ENCODE measurements at places on chromosomes 1 and 21.
A peak's percentile ranks its signal among the peaks of the same experiment; 100 is the strongest.

GRCh38 chr1:73604739-73605138 lies 593.2 kb downstream of the LRRIQ3 start:
- no peak for DNase-seq

DNA sequence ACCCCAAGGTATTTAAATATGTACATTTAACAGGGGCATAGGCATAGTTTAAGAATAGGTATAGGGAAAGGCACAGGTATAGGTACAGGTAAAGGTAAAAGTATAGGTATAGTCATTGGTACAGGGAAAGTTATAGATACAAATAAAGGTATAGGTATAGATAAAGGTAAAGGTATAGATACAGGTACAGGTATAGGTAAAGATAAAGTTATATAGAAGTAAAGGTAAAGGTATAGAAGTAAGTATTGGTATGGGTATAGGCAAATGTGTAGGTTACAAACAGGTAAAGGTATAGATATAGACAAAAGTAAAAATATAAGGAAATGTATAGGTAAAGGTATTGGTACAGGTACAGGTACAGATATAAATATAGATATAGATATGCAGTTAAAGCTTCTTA lies 137.2 kb downstream of the PCNX2 start:
- DNase-seq: no peak

DNA sequence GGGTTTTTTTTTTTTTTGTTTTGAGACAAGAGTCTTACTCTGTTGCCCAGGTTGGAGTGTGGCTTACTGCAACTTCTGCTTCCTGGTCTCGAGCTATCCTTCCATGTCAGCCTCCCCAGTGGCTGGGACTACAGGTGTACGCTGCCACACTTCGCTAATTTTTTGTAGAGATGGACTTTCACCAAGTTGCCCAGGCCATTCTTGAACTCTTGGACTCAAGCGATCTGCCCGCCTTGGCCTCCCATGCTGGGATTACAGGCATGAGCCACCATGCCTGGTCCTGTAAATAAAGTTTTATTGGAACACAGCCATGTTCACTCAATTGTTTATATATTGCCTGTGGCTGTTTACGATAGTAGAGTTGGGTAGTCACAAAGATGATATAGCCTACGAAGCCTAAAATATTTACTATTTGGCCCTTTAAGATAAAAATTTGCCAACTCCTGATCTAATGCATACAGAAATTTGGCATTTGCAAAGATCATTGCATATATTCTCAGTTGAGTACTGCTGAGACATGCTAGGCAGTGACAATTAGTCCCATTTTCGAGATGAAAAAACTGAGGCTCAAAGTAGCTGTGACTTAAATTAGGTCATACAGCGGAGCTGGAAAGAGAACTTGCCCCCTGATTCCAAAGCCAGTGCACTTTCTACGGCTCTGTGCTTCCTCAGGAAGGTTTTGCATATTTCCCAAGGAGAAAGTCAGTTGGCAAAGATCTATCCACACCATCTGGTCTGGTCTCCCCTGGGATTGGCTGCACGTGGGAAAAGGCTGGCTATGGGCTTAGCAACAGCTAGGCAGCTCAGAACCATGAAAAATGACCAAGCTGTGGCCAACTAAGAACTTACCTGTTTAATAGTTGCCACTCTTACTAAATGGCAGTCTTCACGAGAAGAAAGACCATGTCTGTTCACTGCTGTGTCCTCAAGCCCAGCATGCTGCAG lies 19.4 kb downstream of the MECR start:
- DNase-seq: no peak

GRCh38 chr1:173206816-173207568 lies at the start of gene TNFSF4:
TSS of gene TNFSF4 (minus strand) at chr1:173207331. CDS start at chr1:173207176, 155 bp downstream.
- no peak for DNase-seq

GRCh38 chr1:235720544-235720943 lies 71.0 kb upstream of the GNG4 start:
- no peak for DNase-seq

- no peak for DNase-seq
Observed at GRCh38 chr1:116793357-116793935, 39.2 kb downstream of the CD2 start.

- no peak for DNase-seq
Observed at GRCh38 chr1:80248886-80249285, 1242.4 kb upstream of the ADGRL4 start.

DNA sequence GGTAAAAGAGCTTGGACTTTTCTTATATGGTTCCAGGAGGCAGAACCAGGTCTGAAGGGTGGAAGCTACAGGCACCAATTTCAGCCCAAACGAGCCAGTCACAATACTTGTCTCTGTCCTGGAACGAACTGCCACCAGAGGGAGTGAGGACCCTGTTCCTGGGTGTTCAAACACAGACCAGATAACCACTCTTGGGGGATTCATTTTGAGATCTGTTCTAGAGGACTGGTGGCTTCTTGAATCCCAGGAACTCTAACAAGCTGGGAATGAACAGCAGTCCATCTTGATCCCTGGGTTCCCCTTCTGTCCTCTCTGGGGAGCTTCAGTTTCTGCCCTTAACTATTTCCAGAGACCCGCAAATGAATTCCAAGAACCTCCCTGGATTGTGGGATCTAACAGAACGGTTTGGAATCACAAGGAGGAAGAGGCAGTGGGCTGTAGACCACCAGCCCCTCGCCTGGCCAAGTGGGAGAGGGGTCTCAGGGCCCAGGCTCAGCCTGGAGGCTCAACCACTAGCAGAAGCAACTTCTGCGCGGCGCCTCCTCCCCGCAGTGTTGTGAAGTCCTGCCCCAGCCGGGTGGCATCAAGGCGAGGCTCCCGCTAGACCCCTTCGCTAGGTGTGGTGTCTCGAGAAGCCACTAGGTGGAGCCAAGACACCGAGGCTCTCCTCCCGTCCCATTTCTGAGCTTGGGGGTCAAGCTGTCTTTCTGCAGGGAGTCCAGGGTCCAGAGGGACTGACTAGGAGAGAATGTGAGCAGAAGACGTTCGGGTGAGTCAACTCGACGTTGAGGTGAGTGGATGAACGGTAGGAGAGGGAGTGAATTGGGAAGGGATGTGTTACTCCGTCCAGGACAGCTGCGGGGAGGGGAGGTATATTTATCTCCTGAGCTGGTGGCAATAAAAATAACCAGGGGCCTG lies 12.1 kb upstream of the NES start:
- DNase-seq: peak; percentile 59

GRCh38 chr1:106754957-106755356 lies 301.5 kb upstream of the PRMT6 start:
- DNase-seq: no peak

GRCh38 chr1:193270996-193271395 lies 84.6 kb upstream of the B3GALT2 start:
- no peak for DNase-seq

DNA sequence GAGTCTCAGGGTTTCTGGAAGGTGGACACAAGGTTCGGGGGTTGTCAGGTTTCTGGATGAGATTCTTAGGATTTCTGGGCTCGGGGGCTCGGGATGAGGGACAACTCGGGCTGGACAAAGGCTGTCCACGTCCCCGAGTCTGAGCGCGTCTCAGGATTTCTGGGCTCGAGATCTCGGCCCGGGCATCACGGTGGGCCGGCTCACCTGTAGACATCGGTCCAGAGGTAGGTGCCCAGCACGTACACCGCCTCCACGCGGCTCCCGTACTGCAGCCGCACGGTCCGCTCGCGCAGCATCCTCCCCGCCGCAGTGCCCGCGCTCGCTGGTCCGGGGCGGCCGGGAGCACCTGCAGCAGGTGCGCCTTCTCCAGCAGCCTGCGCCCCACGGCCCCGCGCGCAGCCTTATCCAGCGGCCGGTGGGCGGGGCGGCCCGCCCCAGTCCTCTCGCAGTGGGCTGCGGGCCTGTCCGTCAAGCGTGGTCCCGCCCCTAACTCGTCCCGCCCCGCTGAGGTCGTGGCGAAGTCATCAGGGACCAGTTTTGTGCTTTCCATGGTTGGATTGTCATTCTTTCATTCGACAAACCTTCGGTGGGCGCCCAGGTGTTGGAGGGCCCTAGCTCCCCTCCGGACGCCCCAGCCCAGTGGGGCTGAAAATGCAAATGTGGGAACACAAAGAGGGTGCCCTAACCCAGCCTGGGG lies at the start of gene PADI2:
Gene PADI2, minus strand, starts transcription at position 376 of the 697 bp plus-strand sequence. Its CDS starts 80 bp downstream, at position 296.
- peak; percentile 39 for DNase-seq

DNA sequence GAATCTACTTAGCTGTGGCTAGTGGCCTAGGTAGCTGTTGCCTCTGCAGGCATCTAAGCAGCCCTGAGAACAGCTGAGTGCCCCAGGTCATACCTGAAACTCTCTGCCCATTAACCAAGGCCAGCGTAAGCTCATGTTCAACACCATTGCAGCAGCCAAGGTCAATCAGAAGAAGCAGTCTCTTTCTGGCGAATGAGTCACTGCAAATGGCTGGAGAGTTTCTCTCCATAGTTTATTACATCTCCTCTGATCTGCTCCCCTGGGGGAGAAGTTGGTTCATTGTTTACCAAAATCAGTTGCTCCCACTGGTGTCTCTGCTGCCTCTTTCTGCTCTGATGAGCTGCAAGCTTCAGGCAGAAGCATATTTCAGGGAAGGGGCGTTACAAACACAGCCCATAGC lies 6.9 kb upstream of the BCL9 start:
- no peak for DNase-seq

- DNase-seq: no peak
Observed at GRCh38 chr1:200739702-200740570, 1.2 kb downstream of the CAMSAP2 start.

GRCh38 chr21:15264084-15264665 lies 199.4 kb upstream of the NRIP1 start:
- no peak for DNase-seq

DNA sequence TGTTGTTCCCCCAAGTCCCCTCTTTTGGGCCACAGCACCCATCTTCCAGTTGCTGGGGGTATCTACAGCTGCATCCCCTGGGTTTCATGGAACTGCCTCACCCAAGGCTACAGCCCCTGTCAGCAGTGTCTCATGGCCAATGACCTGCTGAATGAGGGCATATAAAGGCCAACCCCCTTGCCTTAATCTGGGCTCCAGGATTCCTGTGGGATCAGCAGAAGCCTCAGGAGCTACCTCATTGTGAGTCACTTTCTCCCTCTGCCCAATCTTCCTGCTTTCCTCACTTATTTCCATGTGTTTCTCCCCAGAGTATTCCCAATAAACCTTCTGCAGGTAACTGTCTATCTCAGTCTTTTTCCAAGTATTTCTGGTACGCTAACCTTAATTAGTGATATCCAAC lies 37.3 kb upstream of the SYT14 start:
- DNase-seq: no peak

DNA sequence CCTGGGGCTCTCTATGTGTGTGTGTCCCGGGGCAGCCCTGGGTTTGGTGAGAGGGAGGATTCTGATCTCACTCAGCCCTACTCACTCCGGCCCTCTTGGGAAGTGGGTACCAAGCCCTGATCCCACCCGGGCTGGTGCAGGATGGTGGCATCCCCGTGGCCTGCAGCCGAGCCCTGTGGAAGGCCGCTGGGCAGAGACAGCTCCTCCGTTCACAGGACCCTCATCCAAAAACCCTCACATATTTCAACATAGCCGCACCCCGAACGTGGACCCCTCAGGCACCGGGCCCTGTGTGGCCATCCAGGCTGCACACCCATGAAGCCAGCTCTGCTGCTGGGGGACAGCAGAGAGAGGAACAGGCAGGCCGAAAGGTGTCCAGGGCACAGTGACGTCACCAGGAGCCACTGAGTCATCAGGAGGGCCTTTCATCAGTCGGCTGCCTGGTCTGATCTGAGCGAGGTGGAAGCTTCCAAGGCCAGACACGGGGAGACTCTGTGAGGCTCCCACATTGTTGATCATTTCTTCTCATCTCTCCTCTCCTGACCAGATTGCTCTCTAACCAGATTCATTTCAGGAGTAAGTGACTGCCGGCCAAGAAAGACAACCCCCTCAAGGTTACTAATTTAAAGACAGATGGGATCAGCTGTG lies 16.2 kb upstream of the GPR157 start:
- DNase-seq: no peak
